Erythroblast (primary cell): ENCODE measurements at places on chromosomes 12 and 14.

GRCh38 chr12:121653999-121654398 lies 15.5 kb downstream of the MORN3 start:
- DNase-seq: peak; percentile 47

- no peak for DNase-seq
These were observed 56.9 kb downstream of the SCAF11 start for GRCh38 chr12:45933504-45933903.

DNA sequence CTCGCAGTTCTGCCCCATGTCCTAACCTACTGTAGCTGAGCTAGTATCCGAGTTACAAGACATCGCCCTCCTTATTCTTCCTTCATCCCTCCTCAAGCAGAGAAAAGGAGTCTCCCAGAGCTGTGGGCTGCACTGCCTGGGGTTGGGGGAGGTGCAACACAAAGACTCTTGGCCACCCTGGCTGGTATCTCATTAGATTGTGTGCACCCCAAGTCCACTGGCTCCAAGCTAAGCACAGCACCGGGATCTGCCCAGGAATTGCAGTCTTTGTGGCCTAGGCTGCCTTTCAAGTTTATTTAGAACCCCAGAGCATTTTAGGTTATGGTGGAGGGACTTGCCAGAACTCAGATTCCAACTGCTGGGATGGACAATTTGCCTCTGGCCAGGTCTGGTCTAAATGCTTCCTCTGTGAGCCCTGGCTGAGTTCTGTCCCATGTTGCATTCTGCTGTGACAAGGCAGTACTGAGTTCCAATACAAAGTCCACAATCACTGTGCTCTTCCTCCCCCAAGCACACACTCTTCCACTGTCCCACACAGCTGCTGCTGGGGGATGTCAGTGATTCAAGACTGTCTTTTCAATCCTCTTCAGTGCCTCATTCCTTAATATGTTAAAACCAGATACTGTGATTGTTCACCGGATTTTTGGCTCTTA lies 169.6 kb upstream of the CLEC14A start:
- DNase-seq: no peak

- no peak for DNase-seq
These were observed 14.4 kb downstream of the DDX54 start for GRCh38 chr12:113170926-113171325.

DNA sequence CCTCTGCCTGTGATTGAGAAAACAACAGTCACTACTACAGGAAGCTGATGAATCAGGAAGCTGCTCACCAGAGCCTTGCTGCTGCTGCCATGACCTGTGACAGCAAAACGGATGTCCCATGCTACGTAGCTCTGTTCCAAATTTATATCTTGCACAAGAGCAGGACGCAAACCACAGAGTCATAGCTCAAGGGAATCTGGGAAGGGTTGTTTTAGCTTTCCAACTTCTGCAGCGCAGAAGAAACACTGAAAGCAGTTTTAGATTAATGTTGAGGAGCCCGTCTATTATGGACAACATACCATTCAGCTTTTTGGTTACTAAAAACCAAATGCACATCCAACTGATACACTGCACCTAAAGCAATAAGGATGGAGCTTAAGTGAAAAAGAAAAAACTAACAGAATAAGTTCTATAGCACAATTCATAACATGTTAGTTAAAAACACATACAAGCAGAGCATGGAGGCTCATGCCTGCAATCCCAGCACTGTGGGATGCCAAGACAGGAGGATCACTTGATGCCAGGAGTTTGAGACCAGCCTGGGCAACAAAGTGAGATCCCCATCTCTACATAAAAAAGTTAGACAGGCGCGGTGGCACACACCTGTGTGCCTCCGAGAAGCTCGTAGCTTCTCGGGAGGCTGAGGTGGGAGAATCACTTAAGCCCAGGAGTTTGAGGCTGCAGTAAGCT lies 1.7 kb upstream of the ANKRD33 start:
- DNase-seq: no peak

GRCh38 chr12:57370696-57371095 lies 60.1 kb downstream of the R3HDM2 start:
- DNase-seq: no peak

GRCh38 chr12:113926788-113927187 lies 39.3 kb downstream of the RBM19 start:
- DNase-seq: no peak

DNA sequence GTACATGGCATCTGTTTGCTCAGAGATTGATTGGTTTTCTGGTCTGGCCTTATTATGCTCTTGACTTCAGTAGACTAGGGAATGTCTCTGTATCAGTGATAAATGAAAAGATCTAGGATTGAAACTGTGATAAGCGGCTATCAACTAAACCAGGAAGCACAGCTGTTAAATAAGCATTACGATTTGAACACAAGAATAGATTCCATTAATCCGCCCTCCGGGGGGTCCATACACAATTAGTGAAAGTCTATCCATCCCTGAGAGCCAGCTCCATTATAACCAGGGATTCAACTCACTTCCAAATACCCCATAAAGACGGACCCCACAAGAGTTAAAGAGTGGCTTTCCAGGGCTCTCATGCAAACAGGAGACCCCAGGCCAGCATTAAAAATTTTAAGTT lies 279.0 kb downstream of the GRIN2B start:
- DNase-seq: no peak

DNA sequence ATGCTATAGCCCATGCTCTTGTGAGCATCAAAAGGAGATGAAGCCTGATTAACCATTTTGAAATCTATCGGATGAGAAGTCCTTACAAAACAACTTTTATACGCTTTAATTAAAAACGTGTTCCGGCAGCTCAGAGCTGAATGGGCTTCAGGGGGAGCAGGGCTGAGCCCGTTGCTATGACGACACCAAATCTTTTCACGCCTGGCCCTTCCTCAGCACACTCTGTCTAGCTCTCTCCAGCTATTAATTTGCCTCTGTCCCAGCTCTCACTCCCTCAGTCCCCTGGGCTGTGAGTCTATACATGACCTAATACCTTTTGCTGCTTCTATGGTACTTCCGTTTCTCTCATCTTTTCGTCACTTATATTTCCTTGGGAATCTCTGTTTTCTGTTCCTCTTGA lies 15.8 kb downstream of the FOXA1 start:
- DNase-seq: no peak

- DNase-seq: no peak
These were observed 131.4 kb downstream of the BBS10 start for GRCh38 chr12:76216585-76217472.

DNA sequence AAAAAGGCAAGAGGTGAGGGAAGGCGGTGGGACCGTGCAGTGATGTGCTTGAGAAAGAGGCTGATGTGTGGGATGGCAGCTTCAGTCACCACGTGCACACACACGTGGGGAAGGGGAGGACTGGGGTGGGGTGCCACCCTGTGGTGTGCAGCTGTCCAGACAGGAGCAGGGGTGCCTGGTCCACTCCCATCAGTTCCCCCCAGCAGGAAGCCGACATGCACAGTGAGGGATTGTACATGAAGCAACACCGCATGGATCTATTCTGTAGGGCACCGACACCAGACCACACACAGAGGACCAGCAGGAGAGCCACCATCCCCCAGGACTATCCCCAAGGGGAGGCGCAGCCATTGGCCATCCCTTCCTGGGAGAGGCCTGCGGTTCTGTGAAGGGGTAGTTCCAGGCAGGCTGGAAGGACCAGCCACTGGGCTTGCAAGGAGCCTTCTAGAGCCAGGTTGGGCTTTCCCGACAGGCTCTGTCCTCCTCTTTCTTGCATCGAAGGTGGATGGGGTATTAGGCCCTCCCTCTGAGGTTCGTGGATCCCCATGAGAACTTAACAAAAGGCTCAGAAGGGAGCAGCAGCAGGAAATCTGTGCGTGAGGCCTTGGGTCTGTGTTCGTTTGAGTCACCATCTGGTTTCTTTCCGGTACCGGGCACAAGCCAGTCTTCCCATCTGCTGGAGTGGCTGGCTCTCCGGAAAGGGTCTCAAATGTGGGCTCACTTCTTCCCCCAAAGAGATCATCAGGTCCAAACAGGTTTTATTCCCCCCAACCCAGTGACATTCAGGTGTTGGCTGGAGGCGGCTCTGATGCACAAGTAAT lies 59.8 kb downstream of the PLEKHG3 start:
- DNase-seq: peak; percentile 52

GRCh38 chr14:55588259-55588699 lies 8.3 kb downstream of the KTN1 start:
- no peak for DNase-seq

DNA sequence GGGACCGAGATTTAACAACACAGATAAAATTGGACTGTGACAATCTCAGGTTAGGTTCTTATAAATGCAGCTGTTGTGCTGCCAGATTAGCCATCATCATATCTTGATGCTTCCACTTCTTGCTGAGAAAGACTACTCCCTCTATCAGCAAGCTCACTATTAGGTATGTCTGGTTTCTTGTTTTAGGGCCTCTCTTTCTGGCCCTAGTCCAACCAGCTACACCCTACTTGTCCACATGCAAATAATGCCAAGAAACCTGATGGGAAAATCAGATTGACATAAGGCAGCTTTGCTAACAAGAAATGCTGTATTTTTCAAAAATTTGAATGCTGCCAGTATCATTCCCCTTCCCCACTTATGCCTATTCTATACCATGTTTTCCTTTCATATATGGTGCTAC lies 296.0 kb downstream of the RMST start:
- DNase-seq: no peak

DNA sequence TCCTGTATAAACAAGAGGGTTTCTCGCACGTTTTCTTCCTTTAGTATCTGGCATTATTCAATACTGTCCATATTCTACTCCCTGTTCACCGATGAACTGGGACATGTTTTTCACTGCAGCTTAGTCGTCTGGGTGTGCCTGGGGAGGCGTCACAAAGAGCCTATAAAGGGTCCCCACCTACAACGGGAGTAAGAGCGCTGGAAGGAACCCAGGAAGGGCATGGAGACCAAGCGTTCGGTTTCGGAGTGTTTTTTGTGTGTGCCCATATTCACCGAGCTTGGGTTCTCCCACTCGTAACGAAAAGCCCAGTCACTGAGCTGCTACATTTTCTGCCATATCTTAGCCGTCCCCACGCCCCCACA lies 592 bp upstream of the USP15 start:
- no peak for DNase-seq

- no peak for DNase-seq
These were observed 803.7 kb downstream of the DIO2 start for GRCh38 chr14:79407572-79407971.

DNA sequence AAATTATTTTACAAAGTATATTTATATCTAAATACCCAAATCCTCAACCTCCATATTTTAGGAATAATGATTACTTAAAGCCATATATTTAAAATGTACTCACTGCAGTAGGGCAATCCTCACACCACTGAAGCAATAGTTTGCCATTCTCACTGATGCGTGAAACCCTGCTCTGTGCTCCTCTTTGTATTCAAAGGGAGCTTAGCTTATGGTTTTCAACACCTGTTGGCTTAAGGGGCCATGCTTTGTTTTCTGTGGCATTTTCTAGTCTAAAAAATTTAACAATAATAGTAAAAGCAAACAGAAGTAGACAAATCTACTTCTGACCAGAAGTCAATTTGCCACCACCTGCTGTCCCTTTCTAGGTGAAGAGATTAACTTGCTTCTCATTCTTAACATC lies 294.6 kb downstream of the FLRT2 start:
- DNase-seq: no peak

DNA sequence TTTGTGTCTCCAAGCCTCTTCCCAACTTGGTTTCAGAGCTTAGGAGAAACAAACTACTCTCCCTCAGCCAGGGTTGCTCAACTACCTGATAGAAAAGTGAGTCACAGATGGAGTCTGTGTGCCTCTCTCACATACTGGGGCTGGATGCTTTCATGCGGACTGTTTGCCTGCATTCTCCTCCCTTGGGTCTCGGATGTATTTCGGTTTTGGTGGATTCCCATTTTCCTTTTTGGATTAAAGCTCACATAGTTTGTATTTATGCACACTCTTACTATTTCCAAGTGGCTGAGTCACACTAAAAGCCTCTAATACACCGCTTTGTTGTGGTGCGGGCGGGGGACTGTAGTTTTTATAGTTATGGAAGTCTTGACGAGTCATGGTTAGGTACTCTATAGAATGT lies 505.4 kb downstream of the LRFN5 start:
- DNase-seq: no peak

DNA sequence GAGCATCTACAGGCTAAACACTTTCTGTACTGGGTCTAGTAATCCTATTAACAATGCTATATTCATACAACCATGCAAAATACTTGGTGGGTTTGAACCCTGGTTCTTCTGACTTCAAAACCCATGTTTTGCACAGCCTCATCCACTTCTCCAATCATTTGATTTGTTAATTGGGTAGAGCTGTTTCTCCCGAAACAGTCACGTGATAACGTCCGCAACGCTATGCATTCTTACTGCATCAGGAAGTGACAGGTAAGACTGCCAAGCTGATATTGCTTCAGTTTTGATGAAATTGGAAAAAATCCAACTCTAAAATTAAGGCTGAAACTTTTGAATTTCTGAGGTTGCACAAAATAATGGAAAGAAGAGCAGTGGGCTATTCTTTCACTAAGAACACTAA lies 30.4 kb upstream of the RNU6-7 start:
- DNase-seq: no peak

- DNase-seq: no peak
These were observed 39.1 kb upstream of the PPFIA2 start for GRCh38 chr12:81798294-81798693.

DNA sequence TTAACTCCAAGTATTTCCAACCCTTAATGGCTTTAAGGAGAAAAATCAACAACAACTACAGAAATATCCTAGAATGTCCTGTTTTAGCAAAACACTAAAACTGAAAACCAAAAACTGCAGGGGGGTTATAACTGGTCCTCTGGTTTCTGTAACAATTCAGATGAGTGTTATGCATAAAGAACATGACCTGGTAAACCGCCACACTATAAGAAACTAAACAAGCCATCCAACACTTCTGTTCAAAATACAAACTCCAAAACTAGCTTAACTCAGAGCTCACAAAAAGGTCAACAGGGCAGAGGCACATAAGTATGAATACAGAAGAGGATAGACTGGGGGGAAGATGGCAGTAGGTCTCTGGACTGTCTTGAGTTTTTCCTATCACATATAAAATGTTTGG lies 38.0 kb downstream of the HECTD4 start:
- no peak for DNase-seq

GRCh38 chr12:131896080-131896810 lies 1.8 kb downstream of the ULK1 start:
- peak; percentile 96 for DNase-seq

DNA sequence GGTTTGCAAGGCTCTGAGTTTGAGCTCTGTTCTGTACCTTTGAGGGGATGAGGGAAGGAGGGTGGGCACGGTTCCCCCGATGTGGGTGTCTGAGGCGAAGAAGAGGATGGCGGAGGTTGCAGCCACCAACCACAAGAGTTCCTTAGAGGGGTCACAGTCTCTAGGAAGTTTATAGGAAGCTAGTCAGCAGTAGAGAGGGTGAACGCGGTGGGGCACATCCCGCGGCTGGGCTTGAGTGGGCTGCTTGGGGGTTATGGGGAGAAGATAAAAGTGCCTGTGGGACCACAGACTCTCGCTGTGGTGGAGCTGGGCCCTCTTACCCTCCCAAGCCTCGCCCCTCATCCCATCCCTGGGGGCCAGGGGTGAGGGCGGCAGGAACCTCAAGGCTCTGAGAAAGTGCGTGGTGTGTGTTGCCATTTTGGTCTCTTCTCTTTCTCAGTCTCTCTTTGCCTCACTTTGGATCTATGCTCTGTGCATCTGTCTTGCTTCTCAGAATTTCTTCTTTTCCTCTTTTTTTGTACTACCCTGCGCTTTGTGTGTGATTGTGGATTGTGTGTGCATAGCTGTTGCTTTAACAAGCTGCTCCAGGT lies 2.7 kb downstream of the CD4 start:
- DNase-seq: no peak
